Keratinocyte (primary cell): ENCODE measurements at places on chromosomes 16 and 17. TPM values are rescaled to one million over a fixed set of nuclear protein-coding genes. Genes with fewer than 3 reads are reported as not detected.

The SKAP1 gene
- 0.09 TPM in 1 of 3 replicates, not detected in the others for polyA plus RNA-seq

The TMEM97 gene
- polyA plus RNA-seq: 12.6 to 50.9 TPM (median 29.9 TPM) in 3 replicates

The MT3 gene
- not detected in 3 replicates for polyA plus RNA-seq

The MT1A gene
- not detected in 3 replicates for polyA plus RNA-seq

The ZP2 gene
- not detected in 3 replicates for polyA plus RNA-seq

The SPATA22 gene
- polyA plus RNA-seq: 0.10 TPM in 1 of 3 replicates, not detected in the others

The CPNE7 gene
- 6.2 to 12.4 TPM (median 9.1 TPM) in 3 replicates for polyA plus RNA-seq

The TMEM92 gene
- 0.88 to 2.7 TPM (median 1.8 TPM) in 3 replicates for polyA plus RNA-seq

The KRTAP1-1 gene
- polyA plus RNA-seq: 0.07 to 0.13 TPM in 2 of 3 replicates, not detected in the other

The CA10 gene
- polyA plus RNA-seq: 0.80 to 2.9 TPM (median 2.2 TPM) in 3 replicates

The AGRP gene
- not detected in 3 replicates for polyA plus RNA-seq

The SDK2 gene
- polyA plus RNA-seq: 1.8 to 4.5 TPM (median 2.8 TPM) in 3 replicates

The KRT34 gene
- polyA plus RNA-seq: 4.4 to 4.8 TPM (median 4.6 TPM) in 3 replicates

The HSF5 gene
- 0.01 TPM in 1 of 3 replicates, not detected in the others for polyA plus RNA-seq

DNA sequence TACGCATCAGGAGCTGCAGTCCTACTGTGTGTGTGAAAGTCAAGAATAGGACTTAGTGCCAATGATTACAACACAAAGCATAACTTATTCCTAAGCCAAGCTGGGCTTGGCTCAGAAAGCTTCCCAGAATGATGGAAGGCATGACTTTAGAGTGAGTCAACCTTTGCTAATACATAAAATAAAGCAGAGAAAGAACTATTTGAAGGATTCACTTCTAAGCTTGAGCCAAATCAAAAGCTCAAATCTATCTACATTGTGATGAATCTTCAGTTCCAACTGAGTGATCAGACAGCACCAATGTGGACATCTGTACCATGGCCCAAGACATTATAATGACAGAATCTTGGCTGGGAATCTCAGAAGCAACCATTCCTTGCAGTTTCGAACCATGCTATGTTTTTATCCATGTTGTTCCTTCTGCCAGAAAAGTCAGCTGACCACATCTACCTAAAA is 41.4 kb downstream of the SMG6 start:
- DNase-seq: no peak

GRCh38 chr17:82663381-82664275 is 15.4 kb upstream of the WDR45B start:
- DNase-seq: no peak

GRCh38 chr16:51051671-51052070 is 99.4 kb downstream of the SALL1 start:
- DNase-seq: no peak

GRCh38 chr16:635573-636205 is 416 bp downstream of the METTL26 start:
- no peak for DNase-seq

GRCh38 chr16:83689385-83689831 is 118.4 kb upstream of the HSBP1 start:
- peak; percentile 38 for DNase-seq

GRCh38 chr16:58062821-58063220 is 37.3 kb downstream of the MMP15 start:
- DNase-seq: no peak

DNA sequence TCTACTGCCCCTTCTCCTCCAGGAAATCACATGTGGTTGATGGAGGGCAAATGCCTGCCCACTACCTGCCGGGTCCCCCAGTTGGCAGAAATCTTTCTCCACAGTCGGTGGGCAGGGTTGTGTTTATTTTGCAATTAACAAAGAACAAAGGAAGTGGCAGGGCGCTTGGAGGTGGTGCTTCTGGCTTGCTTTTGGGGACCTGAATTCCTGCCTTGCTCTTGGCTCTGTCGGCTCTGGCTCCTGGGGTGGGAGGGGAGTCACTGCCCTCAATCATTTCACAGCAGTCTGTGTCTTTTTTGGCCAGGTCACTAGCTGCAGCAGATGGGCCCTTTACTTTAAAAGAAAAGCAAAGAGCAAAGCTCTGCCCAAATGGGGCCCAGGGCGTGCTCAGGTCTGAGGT is 69.2 kb downstream of the C16orf78 start:
- DNase-seq: no peak

GRCh38 chr16:83899272-83899897 is 470 bp downstream of the MLYCD start:
- no peak for DNase-seq

DNA sequence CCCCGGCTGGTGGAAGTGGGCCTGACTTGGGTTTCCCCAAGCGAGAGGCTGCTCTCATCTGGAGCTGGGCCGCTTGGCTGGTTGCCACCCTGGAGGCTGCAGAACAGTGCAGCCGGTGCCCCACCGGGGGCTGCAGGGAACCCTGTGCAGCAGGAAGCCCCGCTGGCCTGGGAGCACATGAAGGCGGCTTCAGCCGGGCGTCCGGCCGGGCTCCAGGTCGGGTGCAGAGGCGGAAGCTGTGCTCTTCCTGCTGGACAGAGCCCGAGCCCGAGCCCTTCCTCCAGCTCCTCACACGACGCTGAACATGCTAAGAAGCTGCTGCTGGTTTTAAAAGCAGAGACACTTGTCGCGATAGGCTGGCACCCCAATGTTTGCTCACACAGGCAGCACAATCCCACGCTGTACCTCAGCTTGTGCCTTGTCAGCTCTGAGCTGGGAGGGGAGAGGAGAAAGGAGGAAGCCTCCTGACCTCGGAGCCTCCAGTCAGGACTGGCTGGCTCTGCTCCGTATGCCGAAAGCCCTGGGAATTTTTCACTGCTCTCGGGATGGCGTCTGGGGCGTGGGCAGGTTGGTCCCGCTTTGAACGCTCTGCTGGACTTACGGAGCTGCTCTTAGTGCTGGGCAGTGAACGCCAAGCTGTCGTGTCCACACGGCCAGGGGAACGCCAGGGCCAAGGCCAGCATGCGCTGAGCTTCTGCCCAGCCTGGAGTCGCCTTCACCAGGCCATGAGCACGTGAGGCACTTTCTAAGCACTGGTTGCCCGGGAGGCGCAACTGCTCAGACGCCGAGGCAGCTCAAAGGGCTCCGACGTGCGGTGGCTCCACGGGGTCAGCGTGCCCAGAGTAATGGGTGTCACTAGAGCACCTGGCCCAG is 8.8 kb downstream of the CDK5R1 start:
- no peak for DNase-seq

- DNase-seq: no peak
Observed at GRCh38 chr16:75333721-75334163, 82.3 kb upstream of the BCAR1 start.

DNA sequence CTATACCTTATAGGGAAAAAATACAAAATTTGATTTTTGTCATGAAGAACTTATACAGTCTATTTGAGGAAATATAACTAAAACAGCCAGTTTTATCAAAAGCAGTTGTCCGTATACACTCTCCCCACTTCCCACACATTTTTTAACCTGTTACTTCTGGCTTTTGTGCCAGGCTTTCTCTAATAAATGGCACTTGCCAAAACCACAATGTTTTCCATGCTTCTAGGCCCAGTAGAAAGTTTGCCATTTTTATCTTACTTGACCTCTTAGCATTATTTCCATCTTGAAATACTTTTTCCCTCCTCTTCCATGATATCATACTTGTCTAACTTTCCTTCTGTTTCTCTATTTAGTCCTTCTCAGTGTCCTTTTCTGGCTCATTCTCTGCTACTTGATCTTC is 38.8 kb downstream of the EFCAB5 start:
- DNase-seq: no peak

DNA sequence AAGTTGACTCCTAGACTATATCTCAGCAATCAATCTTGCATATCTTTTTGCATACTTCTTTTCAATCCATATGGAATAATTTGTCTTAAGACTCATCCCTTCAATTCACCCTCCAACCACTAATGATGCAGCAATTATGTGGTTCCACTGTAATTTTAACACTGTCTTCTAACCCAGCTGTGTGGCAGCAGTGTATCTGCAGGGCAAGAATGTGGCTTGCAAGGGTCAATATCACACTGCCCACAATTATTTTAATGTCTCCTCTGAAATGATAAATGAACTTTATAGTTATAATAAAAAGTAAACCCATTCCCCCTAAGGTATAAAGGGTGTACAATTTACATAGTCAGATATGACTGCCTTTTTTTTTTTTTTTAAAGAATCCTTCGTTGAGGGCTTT is 48.6 kb downstream of the FTO start:
- no peak for DNase-seq

GRCh38 chr17:60934723-60935122 is 257.1 kb downstream of the BCAS3 start:
- no peak for DNase-seq

DNA sequence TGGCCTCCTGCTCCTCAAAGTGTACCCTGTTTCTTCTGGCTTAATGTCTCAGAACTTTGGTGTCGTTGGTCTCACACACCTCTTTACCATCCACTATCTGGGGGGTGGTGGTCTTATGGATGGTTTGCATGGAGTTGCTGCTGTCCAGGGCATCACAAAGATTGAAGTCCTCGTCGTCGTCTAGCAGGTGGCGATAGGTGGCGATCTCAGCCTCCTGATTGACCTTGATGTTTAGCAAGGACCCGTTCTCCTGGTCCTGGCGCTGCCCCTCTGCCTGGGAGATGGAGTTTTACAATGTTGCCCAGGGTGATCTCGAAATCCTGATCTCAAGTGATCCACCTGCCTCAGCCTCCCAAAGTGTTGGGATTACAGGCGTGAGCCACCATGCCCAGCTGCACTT is 31.1 kb upstream of the HELZ start:
- DNase-seq: no peak

DNA sequence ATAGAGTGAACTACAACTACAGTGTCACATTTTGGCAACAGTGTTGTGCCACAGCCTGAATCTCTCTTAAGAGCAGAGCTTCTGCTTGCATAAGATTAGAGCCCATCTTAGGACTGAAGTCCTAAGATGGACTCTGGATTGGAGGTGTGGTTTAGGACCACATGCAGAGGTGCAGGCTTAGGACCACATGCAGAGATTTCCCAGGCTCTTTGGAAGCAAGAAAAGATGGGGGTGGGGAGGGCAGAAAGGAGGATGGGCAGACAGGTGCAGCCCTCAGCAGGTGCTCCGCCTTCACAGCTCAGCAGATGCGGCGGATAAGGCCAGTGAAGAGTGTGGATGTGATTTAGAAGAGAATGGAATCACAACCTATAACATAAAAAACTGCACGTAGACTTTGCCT is 128.7 kb downstream of the TANGO6 start:
- no peak for DNase-seq

GRCh38 chr17:39166437-39167335 is 725 bp upstream of the ARL5C start:
- no peak for DNase-seq

GRCh38 chr16:48335961-48336360 is 49.3 kb downstream of the SIAH1 start:
- no peak for DNase-seq

GRCh38 chr16:48583075-48584065 is 26.6 kb downstream of the N4BP1 start:
- no peak for DNase-seq

DNA sequence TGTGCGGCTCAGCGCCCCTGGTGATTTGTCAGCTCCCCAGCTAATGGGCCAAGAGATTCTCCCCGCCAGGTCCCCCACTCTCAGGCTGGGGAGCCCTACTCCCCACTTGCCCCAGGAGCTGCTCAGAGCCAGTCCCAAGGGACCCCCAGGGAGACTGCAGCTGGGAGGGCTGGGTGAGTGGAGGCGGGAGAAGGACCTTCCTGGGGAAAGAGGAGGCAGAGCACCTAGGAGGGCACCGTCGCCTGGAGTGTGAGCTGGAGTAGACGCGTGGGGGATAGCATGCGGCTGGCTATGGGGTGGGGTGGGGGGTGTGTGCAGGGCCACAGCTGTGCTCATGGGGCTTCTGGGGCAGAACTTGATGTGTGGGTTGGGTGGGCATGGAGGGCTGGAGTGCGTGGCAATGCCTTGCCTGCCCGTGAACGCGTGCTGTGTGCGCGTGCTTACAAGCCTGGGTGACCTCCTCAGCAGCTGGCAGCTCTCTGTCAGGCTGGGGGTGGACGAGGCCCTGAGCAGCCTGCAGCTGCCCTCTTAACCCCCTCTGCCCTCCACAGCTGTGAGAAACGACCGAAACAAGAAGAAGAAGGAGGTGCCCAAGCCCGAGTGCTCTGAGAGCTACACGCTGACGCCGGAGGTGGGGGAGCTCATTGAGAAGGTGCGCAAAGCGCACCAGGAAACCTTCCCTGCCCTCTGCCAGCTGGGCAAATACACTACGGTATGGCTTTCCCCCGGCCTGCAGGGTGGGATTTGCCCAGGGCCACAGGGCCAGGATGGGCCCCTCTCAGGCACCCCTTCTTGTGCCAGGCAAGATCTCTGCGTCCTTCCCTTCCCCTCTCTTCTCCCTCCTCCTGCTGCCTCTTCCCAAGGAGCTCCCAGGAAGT is 12.9 kb downstream of the GJD3 start:
- no peak for DNase-seq

- no peak for DNase-seq
Observed at GRCh38 chr17:4950746-4951204, at the start of gene ENO3. TSS of gene ENO3 (plus strand) at chr17:4951119. CDS start at chr17:4951830, 711 bp downstream.

- no peak for DNase-seq
Observed at GRCh38 chr17:73747221-73748002, 103.2 kb upstream of the SDK2 start.

- DNase-seq: no peak
Observed at GRCh38 chr16:30006659-30007377, 4.0 kb downstream of the DOC2A start.

DNA sequence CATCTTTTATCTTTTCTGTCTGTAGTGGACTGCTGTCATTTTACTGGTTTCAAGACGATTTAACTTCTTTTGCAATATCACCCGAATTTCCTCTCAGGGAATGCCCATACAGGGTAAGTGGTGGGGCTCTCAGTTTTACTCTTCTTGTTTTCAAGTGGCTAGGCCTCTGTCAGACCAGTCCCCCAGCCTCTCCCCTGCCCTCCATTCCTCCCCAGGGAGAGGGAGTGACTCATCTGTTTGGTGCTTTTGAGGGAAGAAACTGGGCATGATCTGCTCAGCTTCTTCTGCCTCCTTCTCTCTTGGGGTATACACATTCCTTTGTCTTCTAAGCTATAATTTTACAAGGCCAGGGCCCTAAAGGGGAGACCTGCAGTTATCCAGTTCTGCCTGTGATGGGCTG is 332.0 kb downstream of the CBLN1 start:
- DNase-seq: peak; percentile 33

DNA sequence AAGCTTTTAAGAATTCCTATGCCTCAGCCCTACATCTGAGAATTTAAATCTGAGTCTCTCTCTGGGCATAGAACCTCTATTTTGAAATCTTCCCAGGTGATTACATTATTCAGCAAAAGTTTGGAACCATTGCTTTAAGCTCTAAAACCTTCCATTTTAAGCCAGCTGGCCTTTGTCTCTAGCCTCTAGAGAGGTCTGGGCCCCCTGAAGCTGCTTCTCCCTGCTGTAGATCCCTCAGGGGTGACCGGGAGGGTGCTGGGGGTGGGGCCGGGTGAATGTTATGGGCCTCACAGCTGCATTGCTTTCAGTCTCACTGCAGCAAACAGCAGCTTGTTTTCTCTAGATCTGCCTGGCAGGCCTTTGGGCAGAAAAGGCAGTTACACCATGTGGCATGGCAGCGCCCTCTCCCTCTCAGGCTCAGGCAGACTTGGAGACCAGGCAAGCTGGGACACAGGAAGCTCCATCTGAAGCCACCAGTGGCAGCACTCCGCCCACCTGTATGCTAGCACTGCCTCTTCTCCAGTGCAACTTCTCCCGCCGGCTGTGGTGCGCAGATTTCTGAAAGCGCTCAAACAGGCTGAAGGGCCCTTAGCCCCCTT is 66.3 kb downstream of the MPRIP start:
- no peak for DNase-seq
